Left kidney (tissue), 8 donors: ENCODE measurements at places on chromosomes 16 and 17. TPM values are rescaled to one million over a fixed set of nuclear protein-coding genes. Genes with fewer than 3 reads are reported as not detected.

NPIPA8 gene
- polyA plus RNA-seq = 1.6 TPM

LPO gene
- polyA plus RNA-seq = 0.17 TPM

MKS1 gene
- polyA plus RNA-seq = 53.2 TPM

WSCD1 gene
- polyA plus RNA-seq = 13.2 TPM

MYH11 gene
- polyA plus RNA-seq = 11.1 TPM

CCL17 gene
- polyA plus RNA-seq = not detected

MYH13 gene
- polyA plus RNA-seq = 0.17 TPM

GRB7 gene
- 38.8 TPM for polyA plus RNA-seq

CLDN9 gene
- 2.0 TPM for polyA plus RNA-seq

NOB1 gene
- 66.0 TPM for polyA plus RNA-seq

NAGS gene
- 2.0 TPM for polyA plus RNA-seq

ALOX15B gene
- polyA plus RNA-seq = 1.0 TPM

FBXO39 gene
- 0.17 TPM for polyA plus RNA-seq

KRTAP9-4 gene
- polyA plus RNA-seq = not detected

LGALS9 gene
- polyA plus RNA-seq = 14.9 TPM

SNX20 gene
- polyA plus RNA-seq = 0.38 TPM

MTMR4 gene
- 75.6 TPM for polyA plus RNA-seq

RRAD gene
- 3.7 TPM for polyA plus RNA-seq

CCT6B gene
- 7.1 TPM for polyA plus RNA-seq

KRT24 gene
- polyA plus RNA-seq = not detected
